ENCODE measurements at places on chromosomes 5 and 9. TPM values are rescaled to one million over a fixed set of nuclear protein-coding genes. Genes with fewer than 3 reads are reported as not detected.

DNA sequence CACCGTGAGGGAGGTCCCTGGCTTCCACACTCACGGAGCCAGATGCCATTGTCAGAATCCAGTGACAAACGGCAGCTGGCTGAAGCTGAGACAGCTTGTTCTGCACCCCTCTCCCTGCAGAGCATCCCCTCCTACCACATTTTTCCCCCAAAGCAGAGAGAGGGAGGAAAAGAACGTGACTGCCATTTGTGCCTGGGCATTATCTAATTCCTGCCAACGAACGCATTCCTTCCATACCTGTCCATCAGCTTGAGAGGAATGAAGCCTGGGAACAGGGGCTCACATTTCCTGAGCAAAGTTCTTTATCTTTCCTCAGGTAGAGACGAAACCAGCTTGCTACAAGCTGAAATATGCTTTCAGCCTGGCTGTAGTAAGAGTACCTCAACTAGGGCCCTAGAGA lies 175.4 kb downstream of the SLIT3 start:
- no peak for DNase-seq

Gene EGFL7
- total RNA-seq: 42.3 TPM

DNA sequence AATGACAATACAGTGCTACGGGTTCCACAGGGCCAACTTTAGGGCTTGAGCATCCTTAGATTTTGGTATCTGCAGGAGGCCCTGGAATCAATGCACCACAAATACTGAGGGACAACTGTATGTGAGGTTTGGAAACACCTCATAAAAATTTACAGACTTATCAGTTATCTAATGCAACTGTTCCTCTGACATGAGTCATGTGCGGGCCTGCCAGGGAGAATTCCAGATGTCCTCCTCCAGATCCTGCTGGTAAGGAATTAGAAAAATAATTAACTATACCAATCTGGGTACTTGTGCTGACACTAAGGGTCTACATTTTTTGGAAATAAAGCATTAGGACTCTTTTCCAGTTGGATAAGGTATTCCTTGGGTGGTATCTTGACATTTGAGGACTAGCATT lies 333.3 kb downstream of the ARRDC3 start:
- DNase-seq: no peak

DNA sequence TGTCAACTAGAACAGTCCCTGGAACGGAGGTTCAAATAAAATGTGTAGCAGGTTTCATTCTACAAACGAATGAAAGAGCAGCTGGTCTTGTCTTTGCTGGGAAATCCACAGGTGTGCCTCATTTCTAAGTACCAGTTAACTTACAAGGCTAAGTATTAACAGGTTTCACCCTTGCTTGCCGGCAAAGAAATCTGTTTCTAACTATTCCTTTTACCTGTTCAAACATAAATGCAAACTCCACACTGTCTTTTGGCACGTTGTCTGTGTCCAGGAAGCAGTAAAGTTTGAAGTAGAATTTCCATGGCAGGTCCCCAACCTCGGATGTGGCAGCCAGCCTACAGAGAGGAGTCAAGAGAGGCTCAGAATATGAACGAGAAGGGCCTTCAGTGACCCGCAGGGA lies 54.4 kb upstream of the RETREG1 start:
- no peak for DNase-seq

DNA sequence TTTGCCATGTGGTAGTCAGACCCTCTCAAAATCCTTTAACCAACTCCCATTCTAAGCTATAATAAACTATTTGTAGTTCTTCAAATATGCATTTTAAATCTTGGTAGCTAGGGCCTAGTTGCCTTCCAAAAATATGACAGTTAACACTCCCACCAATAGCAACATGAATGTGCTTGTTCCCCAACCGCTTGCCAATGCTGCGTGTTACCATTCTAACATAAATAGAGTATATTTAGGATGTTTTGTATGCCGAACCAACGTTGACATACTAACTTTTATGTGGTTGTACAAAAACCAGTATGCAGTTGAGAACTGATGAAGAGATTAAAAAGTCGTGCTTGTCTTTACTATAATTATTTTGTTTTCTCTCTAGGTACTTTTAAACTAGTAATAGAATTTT lies 9.0 kb downstream of the UBE2B start:
- DNase-seq: no peak

Gene TMEM171
- 0.98 TPM for total RNA-seq

GRCh38 chr9:35816708-35817107 lies 1.9 kb upstream of the HINT2 start:
- no peak for DNase-seq

DNA sequence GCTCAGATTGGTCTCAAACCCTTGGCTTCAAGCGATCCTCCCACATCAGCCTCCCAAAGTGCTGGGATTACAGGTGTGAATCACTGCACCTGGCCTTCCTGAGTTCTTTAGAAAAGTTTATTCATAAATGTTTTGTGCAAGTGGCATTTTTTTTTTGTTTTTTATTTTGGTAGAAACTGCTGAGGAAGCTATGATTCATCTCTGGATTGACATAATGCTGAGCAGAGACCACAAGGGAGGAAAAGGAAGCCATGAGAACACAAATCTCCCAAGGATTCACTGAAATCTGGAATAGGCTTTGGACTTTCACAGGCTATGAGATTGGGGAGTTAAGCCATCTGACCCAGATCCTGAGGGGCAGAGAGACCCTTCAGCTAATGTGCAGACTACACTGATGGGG lies 3.4 kb upstream of the SLC46A2 start:
- no peak for DNase-seq
